CD4-positive, CD25-positive, alpha-beta regulatory T cell (primary cell): ENCODE measurements at places on chromosomes 13 and 19. TPM values are rescaled to one million over a fixed set of nuclear protein-coding genes. Genes with fewer than 3 reads are reported as not detected.

ZNF208 gene
- total RNA-seq: 1.0 TPM

ZNF132 gene
- 1.2 TPM for total RNA-seq

ZNF442 gene
- total RNA-seq: 0.54 TPM

B3GLCT gene
- 3.4 TPM for total RNA-seq

SAMD4B gene
- total RNA-seq: 78.9 TPM

MADCAM1 gene
- total RNA-seq: 0.52 TPM

TRPM4 gene
- not detected for total RNA-seq

ERICH4 gene
- not detected for total RNA-seq

MYO16 gene
- 0.74 TPM for total RNA-seq

ZNF563 gene
- total RNA-seq: 1.2 TPM

EBI3 gene
- total RNA-seq: not detected

EPSTI1 gene
- total RNA-seq: 81.2 TPM

ZNF552 gene
- total RNA-seq: 16.6 TPM

PLA2G4C gene
- 3.5 TPM for total RNA-seq

GAPDHS gene
- not detected for total RNA-seq

ARRDC5 gene
- 6.1 TPM for total RNA-seq

PEAK3 gene
- not detected for total RNA-seq

KIRREL2 gene
- not detected for total RNA-seq

ZNF235 gene
- 5.4 TPM for total RNA-seq
